Frontal cortex (tissue), 4 donors: ENCODE measurements at places on chromosomes 11 and 22. TPM values are rescaled to one million over a fixed set of nuclear protein-coding genes. Genes with fewer than 3 reads are reported as not detected.

Gene TMPRSS6
- total RNA-seq = not detected

Gene BTBD18
- not detected for total RNA-seq

Gene C22orf23
- 1.2 TPM for total RNA-seq

Gene FXYD2
- total RNA-seq = 0.82 TPM

Gene A4GALT
- total RNA-seq = 0.41 TPM

Gene ARSA
- 4.5 TPM for total RNA-seq

Gene ASCL2
- total RNA-seq = 0.82 TPM

Gene MEI1
- total RNA-seq = 0.41 TPM

Gene NXPE4
- not detected for total RNA-seq

Gene APOL5
- not detected for total RNA-seq

Gene TSPAN32
- total RNA-seq = 0.41 TPM
